ENCODE measurements at places on chromosomes 1 and 21. TPM values are rescaled to one million over a fixed set of nuclear protein-coding genes. Genes with fewer than 3 reads are reported as not detected.

SLAMF6 gene
- total RNA-seq = not detected

CD1D gene
- not detected for total RNA-seq

ZNF687 gene
- total RNA-seq = 25.3 TPM

PBX1 gene
- total RNA-seq = 77.6 TPM

CA6 gene
- not detected for total RNA-seq

APOBEC4 gene
- total RNA-seq = not detected

POFUT2 gene
- 30.7 TPM for total RNA-seq

CROCC gene
- total RNA-seq = 22.0 TPM

PADI4 gene
- total RNA-seq = not detected

Measured in placental epithelial cell (primary cell).